Activated CD8-positive, alpha-beta memory T cell treated with anti-CD3 and anti-CD28 coated beads, Interleukin-2, amount 10 ng/mL, durations not matched to agents 7 days and 5 days (primary cell): ENCODE measurements at places on chromosomes 4 and X.

GRCh38 chr4:83631066-83631465 lies 95.2 kb downstream of the GPAT3 start:
- DNase-seq: no peak

DNA sequence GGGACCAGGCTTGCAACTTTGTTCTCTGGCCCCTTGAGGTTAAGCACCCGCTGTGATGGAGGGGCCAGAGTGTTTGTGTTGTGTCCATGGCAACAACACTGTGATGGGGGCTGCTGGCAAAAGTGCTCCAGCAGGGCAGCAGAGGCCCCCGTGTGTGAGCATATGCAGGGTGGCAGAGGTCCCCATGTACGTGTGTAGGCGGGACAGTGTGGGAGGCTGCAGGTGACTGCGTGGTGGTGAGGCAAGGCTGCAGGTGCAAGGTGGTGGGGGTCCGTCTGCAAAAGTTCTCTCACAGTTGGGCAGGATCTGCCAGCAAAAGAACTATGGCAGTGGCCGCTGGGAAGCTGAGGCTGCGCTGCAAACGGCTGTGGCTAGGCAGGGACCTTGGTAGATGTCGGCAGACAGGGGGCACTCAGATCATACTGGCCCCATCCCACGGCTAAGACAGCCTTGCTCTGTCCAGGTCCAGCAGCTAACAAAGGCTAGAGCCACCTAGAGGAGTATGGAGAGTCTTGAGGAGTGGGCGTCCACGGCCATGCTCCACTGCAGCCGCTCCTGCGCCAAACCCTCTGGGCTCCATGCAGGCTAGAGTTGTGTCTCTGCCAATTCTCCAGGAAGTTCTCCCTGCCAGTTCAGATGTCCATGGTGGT lies 46.8 kb upstream of the PASD1 start:
- DNase-seq: no peak

DNA sequence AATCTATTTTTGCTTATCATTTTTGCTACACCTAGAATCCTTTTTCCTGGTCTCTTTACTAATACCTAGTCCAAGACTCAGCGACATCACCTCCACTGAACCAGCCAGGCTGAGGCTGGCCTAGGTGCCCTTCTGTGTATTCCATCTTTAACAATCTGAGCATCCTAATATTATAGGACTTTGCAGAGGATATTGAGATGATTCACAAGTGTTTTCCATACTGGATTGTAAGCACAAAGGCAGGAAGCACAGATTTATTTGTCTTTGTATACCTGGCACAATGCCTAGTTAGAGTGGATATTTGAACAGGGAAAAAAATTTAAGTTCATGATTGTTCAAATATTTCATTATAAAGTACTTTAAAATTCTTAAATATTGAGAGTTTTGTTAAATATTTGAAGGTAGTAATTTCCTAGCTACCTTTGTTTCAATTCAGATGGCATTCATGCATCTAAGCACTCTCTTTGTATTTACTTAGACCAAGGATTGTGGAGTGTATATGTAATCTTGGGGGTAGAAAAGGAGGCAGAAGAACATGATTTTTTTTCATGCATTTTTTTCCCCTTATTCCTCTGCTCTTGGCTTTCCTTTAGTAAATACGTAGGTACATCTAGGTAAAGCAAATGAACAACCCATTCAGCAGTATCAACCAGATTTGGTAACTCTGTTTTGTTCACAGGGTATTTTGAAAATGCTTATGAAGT lies 18.4 kb downstream of the SMARCA5 start:
- DNase-seq: no peak

GRCh38 chrX:55074851-55075467 lies at the start of gene PAGE2B:
TSS of gene PAGE2B (plus strand) at chrX:55075030. CDS start at chrX:55076042, 1,012 bp downstream.
- no peak for DNase-seq

DNA sequence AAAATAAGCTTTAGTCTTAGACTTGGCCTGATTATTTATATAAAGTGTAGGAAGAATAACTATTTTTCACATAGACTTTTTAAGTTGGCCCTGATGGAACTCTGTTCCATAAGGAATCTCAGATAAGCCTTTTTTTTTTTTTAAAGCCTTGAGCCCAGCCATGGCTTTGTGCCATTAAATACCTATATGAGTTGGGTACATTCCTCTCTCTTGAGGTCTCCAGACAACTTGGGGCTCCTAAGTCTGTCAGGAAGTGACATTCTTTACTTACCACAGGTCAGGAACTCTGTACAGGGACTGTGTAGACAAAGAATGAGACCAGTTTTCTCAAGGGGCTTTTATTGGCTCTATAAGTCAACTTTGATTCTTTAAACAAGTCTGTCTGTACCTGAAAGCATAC lies 27.1 kb upstream of the IGFBP7 start:
- no peak for DNase-seq

DNA sequence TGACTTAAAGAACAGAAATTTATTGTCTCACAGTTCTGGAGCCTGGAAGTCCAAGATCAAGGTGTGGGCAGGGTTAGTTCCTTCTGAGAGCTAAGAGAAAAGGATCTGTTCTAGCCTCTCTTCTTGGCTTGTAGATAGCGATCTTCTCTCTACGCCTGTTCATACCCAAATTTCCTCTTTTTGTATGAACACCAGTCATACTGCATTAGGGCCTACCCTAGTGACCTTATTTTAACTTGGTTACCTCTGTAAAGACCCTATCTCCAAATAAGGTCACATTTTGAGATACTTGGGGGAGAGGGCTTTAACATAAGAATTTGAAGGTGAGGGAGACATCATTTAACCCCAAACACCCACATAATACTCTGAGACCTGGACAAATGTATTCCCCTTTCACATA lies 55.6 kb upstream of the SPP1 start:
- no peak for DNase-seq

- DNase-seq: no peak
These were observed 2.3 kb downstream of the LINC00632 start for GRCh38 chrX:140711894-140712293.

- DNase-seq: no peak
These were observed 345.7 kb upstream of the FAT1 start for GRCh38 chr4:187069398-187069797.

DNA sequence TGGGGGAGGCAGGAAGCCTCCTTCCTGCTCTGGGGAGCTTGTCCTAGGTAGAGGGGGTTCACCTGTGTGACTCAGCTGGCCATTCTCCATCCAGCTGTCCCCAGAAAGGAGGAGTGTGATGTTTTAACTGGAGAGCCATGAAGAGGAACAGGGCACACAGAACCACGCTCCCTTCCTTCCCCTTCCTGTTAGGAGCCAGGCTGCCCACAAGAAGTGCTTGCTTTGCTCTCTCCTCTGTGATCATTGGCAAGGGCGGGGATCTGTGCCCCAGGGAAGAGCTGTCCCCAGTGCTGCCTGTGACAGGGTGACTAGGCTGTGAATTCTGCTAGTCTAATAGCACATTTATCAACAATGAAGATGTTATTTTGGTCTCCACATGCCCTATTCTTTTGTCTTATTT lies 169.6 kb upstream of the GATB start:
- no peak for DNase-seq

DNA sequence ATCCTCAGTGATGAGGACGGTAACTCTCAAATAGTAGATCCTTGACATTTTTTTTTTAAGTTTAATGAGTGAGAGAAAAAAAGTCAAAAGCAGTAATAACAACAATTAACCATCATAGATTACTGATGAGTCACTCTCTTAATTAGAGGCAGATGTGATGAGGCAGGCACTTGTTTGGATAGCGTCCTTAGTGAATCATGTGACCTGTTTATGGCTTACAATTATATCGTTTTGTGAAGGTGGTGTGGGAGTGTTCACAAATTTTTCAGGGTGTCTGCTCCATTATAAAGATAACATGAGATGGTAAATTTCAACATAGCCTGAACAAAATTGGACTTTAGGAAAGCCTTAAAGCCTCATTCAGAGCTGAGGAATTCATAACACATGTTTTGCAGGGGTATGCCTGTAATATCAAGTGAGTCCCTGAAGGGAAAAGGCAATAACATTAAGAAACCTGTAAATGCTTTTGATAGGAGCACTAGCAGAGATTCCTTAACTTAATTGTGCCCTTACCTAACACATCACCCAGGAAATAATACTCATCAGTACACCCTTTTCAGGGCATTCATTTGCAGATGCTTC lies 51.9 kb upstream of the XIAP start:
- DNase-seq: no peak

DNA sequence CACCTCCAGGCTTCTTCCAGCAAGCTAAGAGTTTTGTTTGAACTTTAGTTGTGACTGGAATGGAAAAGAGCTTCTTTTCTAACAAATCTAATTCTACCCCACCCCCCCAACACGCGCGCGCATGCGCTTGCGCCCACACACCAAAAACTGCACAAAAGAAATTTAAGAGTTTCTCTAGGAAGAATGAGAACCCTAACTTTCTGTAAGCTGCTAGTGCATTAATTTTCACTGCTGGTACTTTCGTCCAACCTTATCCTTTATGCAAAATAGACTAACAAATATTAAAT lies 9.0 kb upstream of the INTU start:
- DNase-seq: no peak

- DNase-seq: no peak
These were observed 224.1 kb upstream of the GK2 start for GRCh38 chr4:79632114-79632513.

DNA sequence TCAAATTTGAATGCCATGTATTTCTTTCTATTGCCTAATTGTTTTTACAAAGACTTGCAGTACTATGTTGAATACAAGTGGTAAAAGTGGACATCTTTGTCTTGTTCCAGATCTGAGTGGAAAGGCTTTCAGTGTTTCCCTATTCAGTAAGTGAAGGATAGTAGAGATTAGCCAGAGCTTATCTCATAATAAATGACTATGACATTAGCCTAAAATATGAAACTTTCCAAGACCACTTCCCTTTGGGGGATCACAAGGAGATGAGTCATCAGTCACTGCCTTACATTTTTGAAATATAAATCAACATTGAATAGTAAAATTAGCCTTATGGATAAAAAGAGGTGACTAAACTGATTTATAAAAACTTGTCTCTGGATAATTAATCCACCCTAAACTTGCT lies 554.1 kb upstream of the MAGEB2 start:
- DNase-seq: no peak

DNA sequence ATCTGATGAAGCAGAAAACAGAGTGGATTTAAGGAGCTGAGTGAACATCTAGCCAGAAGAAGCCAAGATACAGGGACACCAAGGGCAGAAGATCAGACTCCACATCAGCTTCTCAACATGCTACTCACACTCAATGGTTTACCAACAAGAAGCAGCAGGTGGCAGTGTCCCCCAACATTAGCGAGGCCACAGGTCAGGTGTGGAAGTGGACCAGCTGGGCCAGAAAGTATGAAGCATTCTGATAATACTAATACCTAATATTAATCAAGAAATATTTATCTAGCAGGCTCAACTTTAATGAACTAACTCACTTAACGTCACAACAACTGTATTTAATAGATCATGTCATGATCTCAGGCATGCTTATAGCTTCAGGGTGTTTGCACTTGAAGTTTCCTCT lies 73.4 kb upstream of the TTC29 start:
- DNase-seq: peak; percentile 60

DNA sequence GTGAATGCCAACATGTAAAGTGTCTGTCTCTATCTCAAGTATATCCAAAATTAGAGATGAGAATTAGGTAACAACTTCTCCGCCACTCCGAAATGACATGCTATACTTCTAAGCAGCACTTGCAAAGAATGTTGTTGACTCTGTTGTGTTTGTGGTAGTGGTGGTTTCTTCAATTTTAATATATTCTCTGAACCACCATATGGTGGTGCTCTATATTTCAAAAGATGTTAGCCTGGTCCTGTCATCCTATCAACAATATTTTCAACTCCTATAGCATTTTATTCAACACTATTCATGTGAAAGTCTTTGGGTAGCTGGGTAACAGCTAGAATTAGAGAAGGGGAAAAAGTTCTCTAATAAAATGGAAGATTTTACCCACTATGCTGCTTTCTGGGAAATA lies 1622.8 kb upstream of the IGFBP7 start:
- DNase-seq: no peak

DNA sequence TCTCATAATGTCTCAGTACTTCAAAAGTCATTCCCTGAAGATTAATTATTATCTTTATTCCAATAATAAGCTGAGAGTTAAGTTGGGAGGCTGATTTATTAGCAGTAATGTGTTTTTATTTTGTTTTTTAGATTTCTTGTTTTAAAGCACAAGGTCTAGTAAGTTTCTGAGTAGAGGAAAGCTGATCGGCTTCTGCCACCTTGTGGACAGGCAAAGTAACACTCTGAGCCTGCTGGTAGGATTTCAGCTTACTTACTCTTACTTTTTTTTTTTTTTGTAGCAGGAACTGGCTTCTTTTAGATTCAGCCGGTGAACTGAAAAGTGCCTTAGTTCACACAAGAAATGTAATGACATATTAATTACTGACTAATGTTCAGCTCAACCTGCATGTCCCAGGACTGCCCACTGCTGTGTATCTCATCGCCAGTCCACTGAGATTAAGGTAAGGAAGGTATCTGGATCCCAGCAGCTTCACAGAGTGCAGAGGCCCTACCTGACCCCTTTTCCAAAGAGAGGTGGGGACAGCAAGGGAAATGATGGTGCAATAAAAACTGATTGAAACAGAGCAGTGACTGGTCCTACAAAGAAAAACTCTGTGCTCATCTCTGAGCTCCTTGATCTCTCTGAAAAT lies 126.5 kb downstream of the ADGRA3 start:
- DNase-seq: no peak

DNA sequence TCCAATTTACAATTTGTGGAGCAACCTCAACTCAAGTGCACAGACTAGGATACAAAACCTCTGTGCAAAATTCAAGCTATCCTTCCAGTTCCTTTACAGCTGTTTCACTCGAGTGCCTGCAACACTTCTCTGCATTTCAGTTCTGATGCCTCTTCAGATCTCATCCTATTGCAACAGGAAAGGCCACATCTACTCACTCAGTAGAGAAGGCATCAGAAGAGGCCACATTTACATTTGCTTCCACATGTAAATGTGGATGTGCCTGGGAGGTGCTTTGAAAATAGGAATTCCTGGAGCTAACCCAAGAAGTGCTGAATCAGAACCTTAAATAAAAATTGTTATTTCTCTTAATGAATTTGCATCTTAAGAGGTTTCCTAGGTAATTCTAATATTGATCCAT lies 45.8 kb upstream of the SERTM2 start:
- DNase-seq: no peak

- DNase-seq: no peak
These were observed 145.5 kb downstream of the ANXA5 start for GRCh38 chr4:121551271-121551670.

DNA sequence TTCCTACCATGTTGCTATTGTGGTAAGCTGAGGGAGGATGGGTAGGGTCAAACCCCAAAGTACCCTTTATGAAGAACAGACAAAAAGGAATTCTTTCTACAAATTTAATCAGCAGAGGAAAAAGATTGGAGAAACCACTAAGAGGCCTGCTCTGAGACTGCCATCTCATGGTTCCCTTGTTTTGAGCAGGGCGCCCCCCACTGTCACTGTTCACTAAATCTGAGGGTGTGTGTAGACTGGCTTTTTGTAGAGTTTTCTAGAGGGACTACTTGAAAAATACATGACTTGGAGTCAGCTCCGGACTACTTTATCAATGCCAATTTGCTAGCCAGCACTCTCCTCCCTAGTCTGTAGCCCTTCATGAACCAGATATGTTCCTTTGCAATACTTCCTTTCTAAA lies 324.8 kb downstream of the FRMPD4 start:
- no peak for DNase-seq
